ENCODE measurements at places on chromosomes 1 and 21.

- DNase-seq: no peak
These were observed 13.0 kb downstream of the WNT9A start for GRCh38 chr1:227934476-227935313.

GRCh38 chr1:202551683-202552082 is 158.6 kb downstream of the SYT2 start:
- DNase-seq: no peak

DNA sequence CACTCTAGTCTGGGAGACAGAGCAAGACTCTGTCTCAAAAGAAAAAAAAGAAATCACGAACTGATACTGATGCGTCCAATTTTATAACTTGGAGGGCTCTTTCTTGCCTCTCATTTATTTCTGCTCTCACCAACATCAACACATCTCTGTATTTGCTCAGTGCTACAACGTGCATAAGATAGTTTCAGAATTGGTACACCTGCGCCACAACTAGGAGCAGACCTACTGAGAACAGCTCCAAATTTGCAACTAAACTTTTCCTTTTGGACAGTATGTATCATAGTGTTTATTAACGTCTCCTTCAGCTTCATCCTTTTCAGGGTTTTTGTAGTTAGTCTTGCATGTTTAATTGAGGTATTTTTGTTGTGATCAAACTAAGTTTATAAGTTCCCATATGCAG is 27.7 kb downstream of the TRAPPC10 start:
- no peak for DNase-seq

- no peak for DNase-seq
These were observed 153.4 kb downstream of the SDCCAG8 start for GRCh38 chr1:243409284-243409683.

DNA sequence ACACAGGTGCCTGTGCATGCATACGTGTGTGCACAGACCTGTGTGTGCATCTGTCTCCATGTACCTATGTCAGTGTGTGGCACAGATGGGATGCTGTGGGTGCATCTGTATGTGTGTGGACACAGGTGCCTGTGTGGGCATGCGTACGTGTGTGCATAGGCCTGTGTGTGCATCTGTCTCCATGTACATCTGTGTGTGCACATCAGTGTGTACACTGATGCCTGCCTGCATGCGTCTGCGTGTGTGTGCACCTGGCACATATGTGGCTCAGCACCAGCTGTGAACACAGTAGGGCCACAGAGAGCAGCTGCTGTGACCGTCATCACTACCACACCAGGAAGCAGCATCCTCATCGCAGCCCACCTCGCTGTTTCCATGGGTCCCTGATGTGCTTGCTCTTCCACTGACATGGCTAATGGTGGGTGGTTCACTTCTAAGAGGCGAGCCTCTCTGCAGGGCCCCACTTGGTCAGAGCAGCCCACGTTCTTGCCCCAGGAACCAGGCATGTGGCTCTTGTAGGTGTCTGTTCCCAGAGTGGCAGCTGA is 9.6 kb upstream of the SPATC1L start:
- no peak for DNase-seq

GRCh38 chr1:54892586-54892985 is 5.6 kb upstream of the DHCR24 start:
- no peak for DNase-seq

DNA sequence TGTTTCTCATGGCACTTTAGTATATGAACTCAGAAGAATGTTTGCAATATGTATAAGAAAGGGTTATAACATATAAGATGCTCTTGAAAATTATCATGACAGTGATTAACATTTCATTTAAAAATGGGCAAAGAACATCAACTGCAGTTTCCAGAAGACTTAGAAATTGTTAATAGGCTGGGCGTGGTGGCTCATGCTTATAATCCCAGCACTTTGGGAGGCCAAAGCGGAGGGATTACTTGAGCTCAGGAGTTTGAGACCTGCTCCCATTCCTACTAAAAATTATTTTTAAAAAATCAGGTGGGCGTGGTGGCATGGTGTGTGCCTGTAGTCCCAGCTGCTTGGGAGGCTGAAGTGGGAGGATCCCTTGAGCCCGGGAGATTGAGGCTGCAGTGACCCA is 23.1 kb downstream of the MTF2 start:
- no peak for DNase-seq

GRCh38 chr1:197961449-197961848 is 44.3 kb downstream of the LHX9 start:
- no peak for DNase-seq

DNA sequence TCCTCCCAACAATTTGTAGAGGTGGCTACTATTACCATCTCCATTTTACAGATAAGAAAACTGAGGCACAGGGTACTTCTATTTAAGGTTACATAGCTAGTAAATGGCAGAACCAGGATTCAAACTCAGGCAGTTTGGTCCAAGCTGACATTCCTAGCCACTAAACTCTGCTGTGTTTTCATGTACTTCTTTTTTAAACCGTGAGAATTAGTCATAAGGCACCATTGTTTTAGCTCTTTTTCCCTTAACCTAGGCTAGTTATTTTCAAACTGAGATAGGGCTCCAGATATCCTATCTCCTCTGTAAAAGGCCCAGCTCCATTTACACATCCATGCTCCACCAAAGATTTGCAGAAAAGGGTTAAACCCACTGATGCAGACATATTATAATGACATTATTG is 92.9 kb downstream of the PTPN14 start:
- DNase-seq: no peak

DNA sequence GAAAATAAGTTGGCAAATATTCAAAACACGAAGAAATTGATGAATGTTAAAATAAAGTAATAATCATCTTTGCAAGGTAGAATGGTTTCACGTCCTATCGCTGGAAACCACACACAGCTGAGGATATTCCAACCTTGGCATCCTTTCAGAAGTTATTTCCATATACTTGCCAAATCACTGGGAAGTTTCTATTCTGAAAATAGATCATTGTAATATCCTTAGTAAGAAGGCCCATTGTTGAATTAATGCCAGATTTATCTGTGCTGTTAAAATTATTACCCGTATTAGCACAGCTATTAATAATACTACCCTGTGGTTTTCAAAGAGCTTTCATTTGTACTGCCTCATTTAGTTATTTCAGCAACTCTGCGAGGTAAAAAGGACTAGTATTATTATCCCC is 81.1 kb downstream of the OLFM3 start:
- DNase-seq: no peak

- DNase-seq: no peak
These were observed 10.3 kb downstream of the WLS start for GRCh38 chr1:68221980-68222373.

DNA sequence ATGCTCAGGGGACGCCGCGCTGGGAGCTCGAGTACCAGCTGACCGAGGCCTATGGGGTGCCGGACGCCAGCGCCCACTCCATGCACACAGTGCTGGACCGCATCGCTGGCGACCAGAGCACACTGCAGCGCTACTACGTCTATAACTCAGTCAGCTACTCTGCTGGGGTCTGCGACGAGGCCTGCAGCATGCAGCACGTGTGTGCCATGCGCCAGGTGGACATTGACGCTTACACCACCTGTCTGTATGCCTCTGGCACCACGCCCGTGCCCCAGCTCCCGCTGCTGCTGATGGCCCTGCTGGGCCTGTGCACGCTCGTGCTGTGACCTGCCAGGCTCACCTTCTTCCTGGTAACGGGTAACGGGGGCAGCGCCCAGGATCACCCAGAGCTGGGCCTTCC is 1.3 kb upstream of the XKR8 start:
- DNase-seq: no peak

- DNase-seq: no peak
These were observed 17.8 kb downstream of the LBR start for GRCh38 chr1:225410036-225410435.

GRCh38 chr1:150696590-150696989 is 364 bp downstream of the GOLPH3L start:
- no peak for DNase-seq

DNA sequence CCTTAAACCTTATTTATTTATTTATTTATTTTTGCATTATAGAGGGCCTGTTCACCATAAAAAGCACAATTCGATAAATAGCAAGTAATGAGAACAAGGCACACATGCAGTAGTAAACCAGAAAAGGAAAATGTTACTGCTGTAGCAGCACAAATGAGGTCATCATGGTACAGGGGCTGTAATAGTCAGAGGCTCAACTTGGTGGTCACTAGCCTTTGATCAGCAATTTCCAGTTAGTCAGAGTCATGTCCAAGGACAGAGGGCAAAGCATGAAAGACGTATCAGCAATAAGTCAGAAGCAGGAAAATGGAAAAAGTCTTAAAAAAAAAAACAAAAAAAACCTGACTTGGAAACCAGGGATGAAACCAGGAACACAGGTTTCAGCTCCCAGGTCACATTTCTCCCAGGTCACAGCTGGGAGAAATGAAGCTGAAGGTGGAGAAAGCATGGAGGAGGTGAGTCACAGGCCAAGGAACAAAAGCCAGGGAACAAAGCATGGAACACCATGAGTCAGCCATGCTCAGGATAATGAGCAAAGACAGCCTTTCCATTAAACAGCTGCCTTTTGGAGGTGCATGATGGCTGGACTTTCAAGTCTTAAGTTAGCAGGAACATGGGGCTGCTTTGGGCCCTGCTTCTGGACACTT is 556.3 kb downstream of the LTN1 start:
- no peak for DNase-seq

All from cortex of kidney (tissue), 1 donor.